Endodermal cell (in vitro differentiated cells): ENCODE measurements at places on chromosomes 2 and 18.

DNA sequence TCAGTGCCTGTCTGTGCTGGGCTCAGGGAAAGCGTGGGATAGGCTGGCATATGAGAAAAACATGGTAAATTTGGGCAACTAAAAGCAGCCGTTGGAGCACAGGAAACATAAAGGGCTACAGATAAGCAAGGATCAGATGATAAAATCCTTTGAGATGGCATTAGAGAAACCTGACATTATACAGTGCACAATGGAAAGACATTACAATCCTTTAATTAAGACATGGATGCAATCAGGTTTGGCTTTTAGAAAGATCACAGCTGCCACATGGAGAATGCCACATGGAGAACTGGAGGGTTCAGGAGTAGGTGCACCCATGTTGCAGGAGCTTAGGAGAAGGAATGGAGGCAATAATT lies 117.3 kb downstream of the CDC42EP3 start:
- no peak for DNase-seq

- DNase-seq, result peak; percentile 3
These were observed 17.4 kb downstream of the ARL4C start for GRCh38 chr2:234479465-234479864.

DNA sequence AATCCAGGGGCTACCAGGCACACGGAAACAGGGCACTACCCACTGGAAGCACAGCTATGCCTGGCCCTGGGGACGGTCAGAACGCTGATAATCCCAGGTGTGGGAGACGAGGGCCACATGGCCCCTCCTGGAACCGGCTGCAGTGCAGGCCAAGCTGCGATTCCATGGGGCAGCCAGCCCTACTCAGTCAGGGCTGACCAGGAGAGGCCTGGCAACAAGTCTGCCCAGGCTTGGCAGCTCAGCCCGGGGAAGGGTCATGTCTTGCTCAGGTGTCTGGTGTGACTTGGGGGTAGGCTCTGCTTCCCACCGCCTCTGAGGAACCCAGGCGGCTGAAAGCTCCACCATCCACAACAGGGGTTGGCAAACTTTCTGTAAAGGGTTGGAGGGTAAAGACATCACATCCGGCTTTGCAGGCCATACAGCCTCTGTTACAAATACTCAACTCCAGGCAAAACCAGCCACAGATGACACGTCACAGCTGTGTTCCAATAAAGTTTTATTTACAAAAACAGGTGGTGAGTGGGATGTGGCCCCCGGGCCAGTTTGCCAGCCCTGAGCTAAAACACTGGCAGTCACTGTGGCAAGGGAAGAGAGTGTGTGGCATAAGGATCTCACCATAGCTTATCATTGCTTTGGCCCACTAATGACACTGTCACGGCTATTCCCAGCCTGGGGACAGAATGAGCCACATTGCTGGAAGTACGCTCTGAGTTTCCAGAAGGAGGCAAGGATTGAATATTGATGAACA lies 85.2 kb downstream of the NDUFA10 start:
- peak; percentile 36 for DNase-seq

GRCh38 chr2:210038078-210038477 lies 35.6 kb downstream of the RPE start:
- DNase-seq, result no peak
